ENCODE measurements at places on chromosomes 11 and 22.

- no peak for DNase-seq
Observed at GRCh38 chr11:47466701-47467250, 17.8 kb upstream of the RAPSN start.

DNA sequence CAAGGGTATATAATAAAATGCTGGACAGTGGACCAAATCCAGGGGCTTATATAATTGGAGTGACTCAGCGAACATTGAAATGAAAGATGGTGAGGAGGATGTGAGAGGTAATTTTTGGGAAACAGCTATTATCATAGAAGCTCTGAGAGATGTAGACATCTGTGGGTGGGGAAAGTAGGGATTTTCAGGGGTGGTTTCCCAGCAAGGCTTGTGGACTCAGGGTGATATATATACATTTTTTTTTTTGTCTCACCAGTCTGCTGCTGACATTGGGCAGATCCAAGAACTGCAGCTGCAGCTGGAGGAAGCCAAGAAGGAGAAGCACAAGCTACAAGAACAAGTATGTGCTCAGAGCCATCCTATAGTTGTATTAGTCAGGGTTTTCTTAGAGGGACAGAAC, 208.1 kb downstream of the MYO18B start:
- DNase-seq, result no peak

DNA sequence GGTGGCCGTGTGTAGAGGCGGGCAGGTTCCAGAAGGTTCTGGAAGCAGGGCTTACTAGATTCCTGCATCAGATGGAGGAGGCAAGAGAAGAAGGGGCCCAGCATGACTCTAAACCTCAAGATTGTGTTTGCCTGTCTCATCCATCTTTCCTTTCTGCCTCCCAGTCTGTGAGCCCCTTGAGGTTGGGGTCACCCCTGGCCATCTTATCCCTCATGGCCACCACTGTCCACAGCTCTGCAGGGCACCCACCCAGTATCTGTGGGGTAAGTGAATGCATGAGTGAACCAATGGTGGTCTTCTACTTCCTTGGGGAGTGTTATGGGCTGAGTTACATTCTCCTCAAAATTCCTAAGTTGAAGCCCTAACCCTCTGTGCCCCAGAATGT, 79.3 kb downstream of the MYEOV start:
- no peak for DNase-seq

- no peak for DNase-seq
Observed at GRCh38 chr11:96331699-96332116, 11.3 kb downstream of the MAML2 start.

DNA sequence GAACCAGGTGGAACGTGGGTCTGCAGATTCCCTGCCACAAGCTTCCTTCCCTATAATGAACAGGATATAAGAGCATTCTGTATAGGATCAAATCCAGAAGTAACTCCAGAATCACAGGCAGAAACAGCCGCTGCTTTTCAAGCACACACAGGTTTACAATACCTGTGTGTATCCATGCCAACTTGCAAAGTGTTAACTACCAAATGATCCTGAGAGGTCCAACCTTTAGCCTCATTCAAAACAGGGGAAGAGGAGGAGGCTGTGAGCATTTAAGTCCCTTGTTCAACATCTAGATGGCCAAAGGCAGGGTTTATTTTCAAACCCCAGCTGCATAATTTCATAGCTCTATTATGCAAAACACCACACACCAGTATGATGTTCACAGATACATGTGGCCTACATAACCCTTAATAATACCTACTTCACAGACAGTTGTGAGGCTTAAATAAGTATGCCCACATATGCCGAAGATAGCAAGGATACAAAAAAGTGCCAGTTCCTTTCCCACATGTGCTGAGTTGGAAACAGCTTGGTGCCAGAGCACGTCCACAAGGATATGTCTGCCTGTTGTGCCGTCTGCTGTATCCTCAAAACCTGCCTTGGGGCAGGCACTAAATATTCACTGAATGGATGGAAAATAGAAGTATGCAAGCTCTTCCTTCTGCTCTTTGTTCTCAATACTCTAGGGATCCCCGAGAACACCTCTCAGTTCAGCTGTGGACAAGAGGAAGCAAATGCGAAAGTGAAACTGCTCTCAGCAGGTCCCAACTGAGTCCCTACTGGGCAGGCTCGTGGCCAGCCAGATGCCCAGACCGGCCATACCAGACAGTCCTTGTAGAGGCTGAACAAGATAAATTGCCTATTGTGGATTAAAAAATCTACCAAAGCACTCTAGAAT, 66.8 kb downstream of the LARGE1 start:
- DNase-seq, result no peak

DNA sequence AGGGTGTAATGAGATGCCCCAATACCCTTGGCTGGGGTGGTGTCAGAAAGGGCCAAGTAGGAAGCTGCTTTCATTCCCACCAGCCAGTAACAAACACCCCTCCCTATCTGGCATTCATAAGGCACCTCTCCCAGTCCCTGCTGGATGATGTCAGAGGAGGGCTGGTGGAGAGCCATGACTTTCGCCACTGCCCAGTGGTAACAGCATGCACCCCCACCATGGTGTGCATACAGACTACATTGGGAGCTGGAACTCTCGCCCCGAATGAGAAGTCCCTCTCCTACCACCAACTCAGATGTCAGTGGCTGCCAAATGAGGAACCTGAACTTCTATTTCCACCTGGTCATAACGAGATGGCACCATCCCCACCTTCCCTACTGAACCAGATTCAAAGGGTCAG, 73.3 kb downstream of the SGSM3 start:
- no peak for DNase-seq

DNA sequence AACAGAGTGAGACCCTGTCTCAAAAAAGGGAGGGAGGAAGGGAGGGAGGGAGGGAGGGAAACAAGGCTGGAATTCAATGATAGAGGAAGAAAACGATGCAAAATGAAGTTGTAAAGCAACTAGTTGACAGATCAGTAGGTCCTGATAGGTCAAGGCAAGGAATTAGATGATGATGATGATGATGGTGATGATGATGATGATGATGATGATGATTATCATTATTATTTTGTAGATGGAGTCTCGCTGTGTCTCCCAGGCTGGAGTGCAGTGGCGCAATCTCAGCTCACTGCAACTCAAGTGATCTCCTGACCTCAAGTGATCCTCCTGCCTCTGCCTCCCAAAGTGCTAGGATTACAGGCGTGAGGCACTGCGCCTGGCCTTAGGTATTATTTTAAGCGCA, 11.3 kb upstream of the L3MBTL2 start:
- no peak for DNase-seq

DNA sequence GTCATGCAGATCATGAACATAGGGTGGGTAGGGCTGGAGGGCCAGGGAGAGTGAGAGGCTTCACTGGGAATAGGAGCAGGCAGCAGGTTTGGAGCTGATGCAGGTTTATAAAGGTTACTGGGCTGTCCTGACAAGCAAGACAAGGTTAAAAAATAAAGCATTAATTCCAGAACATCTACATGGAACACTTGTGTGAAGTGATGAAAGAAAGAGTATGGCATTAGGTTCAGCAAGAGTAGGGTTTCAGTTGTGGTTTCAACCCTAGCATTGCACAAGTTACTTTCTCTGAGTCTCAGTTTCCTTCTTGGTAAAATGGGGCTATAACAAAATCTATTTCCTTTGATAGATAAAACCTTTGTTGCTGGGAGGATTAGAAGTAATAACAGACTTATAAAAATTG, 114.6 kb upstream of the SESN3 start:
- DNase-seq, result no peak

DNA sequence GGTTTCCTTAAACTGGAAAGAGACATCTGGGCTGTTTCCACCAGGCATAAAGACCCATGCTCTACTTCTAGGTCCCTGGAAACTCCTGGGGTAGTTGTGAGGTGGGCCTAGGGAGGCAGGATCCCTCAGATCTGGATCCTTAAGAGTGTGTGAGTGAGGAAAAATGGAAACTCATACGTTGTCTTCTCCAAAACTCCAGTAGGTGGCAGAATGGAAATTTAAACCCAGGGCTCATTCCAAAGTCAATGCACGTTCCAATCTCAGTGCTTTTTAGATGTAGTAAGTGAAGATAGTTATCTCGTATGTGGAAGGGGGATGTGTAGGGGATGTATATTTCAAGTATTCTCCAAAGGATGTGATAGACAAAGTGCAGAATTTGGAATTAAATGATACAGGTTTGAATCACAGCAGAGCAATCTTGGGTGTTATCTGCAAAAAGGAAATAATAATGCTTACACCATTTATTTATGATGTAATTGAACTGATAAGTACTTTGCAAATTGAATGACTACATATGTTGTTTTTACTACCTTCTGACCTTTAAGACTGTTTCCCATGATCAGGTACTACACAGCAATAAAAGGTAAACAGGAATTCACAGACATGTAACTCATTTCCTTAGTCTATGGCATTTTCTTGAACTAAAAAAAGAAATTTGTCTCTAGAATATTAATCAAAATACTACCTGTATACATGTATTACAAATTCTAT, 13.1 kb upstream of the MMP1 start:
- DNase-seq, result peak; percentile 27

GRCh38 chr11:19639603-19640105, 73.0 kb upstream of the NAV2 start:
- no peak for DNase-seq

- DNase-seq, result no peak
Observed at GRCh38 chr11:11844272-11844671, 2.5 kb downstream of the USP47 start.

DNA sequence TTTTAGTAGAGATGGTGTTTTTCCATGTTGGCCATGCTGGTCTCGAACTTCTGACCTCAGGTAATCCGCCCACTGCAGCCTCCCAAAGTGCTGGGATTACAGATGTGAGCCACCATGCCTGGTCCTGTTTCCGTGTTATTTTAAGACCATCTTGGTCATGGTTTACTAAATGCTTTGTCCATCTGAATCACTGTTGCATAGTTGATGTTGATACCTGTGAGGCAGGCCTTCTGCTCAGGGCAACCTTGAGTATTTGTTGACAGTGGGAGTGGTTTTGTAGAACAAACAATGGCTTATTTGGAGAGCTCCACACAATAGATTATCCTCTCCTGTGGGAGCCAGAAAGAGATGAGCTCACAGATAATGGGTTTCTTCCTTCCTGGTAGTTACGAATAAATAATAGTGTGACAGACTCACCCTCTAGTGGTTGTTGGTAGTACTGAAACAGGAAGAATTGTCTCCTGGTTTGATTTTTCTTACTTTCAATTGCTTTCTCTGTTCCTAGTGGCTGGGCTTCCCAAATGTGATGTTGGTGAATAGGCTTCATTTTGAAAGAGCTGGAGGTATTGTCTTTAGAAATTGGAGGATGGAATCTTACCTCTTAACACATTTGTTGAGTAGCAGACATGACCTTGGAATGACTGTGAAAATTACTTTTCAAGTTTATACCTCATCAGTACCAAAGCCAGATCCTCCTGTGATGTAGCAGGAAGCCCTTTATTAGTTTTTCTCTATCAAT, 39.0 kb downstream of the CTNND1 start:
- peak; percentile 59 for DNase-seq

DNA sequence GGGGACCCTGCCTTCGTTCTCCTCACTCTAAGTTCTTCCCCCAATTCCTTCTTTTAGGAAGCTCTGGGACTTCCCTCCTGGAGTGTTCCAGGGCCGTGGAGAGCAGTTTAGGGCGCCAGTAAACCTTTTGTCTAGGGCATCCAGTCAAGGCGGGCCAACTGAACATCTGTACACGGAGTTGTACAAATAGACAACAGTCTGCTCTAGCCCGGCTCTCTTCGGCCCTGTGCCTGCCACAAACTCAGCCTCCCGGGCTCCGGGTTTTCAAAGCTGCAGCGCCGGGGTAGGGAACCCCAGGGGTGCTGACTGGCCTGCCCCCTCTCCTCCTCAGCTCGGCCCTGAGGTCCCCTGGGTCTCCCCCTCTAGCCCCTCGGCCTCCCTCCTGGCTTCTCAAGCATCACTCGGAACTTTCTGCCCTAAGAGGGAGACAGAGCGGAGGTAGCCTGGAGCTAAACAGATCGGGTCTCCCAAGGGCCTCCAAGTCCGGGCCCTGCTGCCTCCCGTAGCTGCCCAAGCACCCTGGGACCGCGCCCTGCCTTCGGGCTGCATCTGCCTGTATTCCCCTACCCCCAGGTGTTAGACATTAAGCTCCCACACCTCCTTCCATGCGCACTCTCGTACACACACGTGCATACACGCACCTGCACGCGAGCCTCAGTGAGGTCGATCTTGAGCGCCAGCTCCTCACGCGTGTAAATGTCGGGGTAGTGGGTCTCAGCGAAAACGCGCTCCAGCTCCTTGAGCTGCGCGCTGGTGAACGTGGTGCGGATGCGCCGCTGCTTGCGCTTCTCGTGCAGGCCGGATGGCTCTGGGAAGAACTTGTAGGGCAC, 3.3 kb downstream of the PHOX2A start:
- DNase-seq, result peak; percentile 11

DNA sequence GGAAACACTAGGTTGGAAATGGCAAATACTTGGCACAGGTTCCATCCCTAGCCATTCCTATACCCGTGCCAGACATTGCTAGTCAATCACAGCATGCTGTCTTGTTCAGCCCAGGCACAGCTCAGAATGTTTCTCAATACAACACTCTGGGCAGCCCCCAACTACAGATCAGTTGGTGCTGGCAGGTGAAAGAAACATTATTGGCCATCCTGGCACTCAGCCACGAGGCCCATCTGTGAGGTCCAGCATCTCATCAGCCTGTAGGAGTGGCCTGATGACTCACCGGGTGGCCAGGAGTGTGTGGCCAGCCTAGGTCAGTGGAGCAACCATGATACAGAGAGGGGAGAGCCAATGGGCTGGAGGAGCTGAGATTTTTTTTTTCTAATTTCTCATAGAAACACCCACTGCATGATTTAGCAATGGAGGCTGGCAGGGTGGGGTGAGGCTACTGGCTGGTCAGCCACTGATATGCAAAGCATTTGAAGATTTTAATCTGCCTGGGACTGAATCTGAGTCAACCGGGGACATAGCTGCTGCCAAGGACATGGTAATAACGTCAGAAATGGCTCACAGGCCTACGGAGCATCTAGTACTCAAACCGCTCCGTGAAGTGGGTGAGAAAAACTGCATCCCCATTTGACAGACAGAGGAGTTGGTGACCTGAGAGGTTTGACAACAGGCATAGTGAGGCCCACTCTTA, 5.4 kb downstream of the MYO18B start:
- DNase-seq, result no peak

GRCh38 chr11:16783321-16783801, 44.9 kb downstream of the C11orf58 start:
- no peak for DNase-seq

DNA sequence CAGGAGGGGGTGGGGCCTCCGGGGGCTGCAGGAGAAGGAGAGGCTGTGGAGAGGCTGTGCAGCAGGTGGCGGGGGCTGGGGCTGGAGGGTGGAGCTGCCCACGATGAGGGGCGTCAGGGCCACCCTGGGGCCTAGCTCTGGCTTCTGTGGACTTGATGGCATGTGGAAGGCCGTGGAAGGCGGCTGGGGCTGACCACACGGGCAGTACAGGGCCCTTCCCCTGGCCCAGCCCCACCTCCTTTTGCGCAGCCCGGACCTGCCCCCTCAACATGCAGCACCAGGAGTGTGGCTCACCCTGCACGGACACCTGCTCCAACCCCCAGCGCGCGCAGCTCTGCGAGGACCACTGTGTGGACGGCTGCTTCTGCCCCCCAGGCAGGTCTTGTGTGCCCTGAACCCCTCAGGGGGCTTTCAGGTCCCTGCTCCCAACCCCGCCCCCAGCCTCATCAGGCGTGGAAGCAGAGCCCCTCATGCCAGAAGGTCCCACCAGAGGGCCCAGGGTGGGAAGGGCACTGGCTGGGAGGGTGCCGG, 6.1 kb downstream of the MUC5B start:
- no peak for DNase-seq
